ENCODE measurements at places on chromosomes 1 and 21. TPM values are rescaled to one million over a fixed set of nuclear protein-coding genes. Genes with fewer than 3 reads are reported as not detected.

Gene IL19
- not detected for total RNA-seq

Gene F11R
- 60.0 TPM for total RNA-seq

Gene GSTM5
- not detected for total RNA-seq

Gene BSND
- total RNA-seq = not detected

GRCh38 chr1:21667348-21668231, 1.6 kb downstream of the RAP1GAP start:
- no peaks in the 10 kb centered on the region for H3K36me3 ChIP-seq
- no peak for DNase-seq
- peaks cover 42% of the 10 kb centered on the region for H3K27me3 ChIP-seq

- no peaks in the 10 kb centered on the region for H3K36me3 ChIP-seq
- H3K27me3 ChIP-seq = no peaks in the 10 kb centered on the region
- no peak for DNase-seq
- H3K4me1 ChIP-seq = peaks cover 38% of the 10 kb centered on the region
Observed at GRCh38 chr1:76080552-76081079, 6.1 kb downstream of the ST6GALNAC3 start.

- no peak overlapping the region for H3K4me3 ChIP-seq
- DNase-seq = no peak
- no peaks in the 10 kb centered on the region for H3K36me3 ChIP-seq
- H3K27ac ChIP-seq = no peak overlapping the region
Observed at GRCh38 chr21:42252778-42253340, 33.9 kb downstream of the ABCG1 start.

DNA sequence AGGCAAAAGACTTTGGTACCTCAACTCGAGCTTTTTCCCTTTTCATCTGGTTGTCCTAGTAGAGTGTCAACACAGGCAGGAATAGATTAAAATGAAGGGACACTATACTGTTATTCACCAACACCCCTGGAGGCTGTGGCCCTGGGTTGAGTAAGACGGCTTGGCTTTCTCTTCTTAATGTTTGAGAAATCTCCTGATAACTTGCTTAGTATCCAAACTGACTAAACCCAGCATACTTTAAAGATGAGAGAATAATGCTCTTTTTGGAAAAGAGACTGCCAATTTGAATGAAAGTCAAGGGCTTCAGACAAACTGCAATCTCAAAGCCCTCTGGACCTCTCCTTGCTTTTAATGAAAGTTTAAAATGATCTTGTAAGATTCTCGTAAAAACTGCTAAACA, 2.6 kb upstream of the SLC30A1 start:
- no peaks in the 10 kb centered on the region for H3K27me3 ChIP-seq
- no peak overlapping the region for H3K4me3 ChIP-seq
- H3K27ac ChIP-seq = no peak overlapping the region
- no peak for DNase-seq

- no peaks in the 10 kb centered on the region for H3K36me3 ChIP-seq
- peaks cover 3% of the 10 kb centered on the region for H3K4me1 ChIP-seq
- no peaks in the 10 kb centered on the region for H3K27me3 ChIP-seq
- no peak for DNase-seq
- H3K4me3 ChIP-seq = no peak overlapping the region
Observed at GRCh38 chr1:29392486-29393450, 156.4 kb downstream of the PTPRU start.

DNA sequence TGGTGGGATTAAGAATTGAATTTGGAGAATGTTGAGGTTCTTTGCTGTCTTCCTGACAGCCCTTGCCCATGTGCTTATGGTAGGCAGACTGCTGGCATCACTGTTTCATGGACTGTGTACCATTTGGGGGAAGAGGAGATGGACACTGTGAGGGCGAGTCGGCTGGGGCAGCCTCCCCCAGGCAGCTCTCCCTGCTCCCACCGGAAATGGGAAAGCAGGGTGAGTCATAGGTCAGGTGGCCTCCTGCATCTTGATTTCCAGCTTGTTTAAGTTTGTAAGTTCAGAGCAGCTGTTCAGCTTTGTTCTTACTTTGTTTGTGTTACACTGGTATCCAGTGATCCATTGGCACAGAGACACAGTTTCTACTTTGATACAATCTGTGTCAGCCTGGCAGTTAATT, 87.2 kb upstream of the CNIH3 start:
- H3K27me3 ChIP-seq = no peaks in the 10 kb centered on the region
- DNase-seq = no peak
- H3K36me3 ChIP-seq = no peaks in the 10 kb centered on the region
- peaks cover 12% of the 10 kb centered on the region for H3K4me1 ChIP-seq
- no peak overlapping the region for H3K4me3 ChIP-seq
- H3K27ac ChIP-seq = no peak overlapping the region

DNA sequence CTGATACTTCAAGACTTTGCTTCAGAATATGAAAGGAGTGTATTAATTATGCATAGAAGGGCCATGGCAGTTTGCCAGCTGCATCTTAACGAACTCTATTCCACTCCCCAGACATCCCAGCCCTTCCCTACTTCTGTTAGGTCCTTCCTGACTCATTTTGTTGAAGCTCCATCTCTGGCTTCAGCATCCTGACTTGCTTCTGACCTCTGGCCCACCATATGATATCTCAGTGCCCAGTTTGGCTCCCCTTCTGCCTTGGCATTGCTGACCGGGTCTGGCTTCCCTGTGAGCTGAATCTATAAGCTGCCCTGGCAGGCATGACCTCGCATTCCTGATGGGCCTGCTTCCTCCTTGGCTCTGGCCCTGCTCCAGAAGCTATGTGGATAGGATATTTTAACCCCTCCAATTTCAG, 27.6 kb upstream of the ARHGAP29 start:
- H3K27me3 ChIP-seq = peaks cover 31% of the 10 kb centered on the region
- H3K27ac ChIP-seq = no peak overlapping the region
- no peaks in the 10 kb centered on the region for H3K36me3 ChIP-seq

DNA sequence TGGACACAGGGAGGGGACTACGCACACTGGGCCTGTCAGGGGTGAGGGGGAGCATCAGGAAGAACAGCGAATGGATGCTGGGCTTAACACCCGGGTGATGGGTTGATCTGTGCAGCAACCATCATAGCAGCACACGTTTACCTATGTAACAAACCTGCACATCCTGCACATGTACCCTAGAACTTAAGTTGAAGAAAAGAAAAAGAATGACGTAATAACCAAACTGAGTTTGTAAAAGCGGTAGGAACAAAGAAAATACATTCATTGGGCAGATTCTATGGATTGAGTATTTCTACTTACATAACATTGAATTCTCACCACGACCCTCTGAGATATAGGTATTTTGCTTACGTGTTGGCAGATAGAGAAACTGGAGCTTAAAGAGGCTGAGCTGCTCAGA, 468.4 kb downstream of the TTLL7 start:
- no peaks in the 10 kb centered on the region for H3K27me3 ChIP-seq
- no peak overlapping the region for H3K27ac ChIP-seq
- no peaks in the 10 kb centered on the region for H3K36me3 ChIP-seq
- no peak overlapping the region for H3K4me3 ChIP-seq

DNA sequence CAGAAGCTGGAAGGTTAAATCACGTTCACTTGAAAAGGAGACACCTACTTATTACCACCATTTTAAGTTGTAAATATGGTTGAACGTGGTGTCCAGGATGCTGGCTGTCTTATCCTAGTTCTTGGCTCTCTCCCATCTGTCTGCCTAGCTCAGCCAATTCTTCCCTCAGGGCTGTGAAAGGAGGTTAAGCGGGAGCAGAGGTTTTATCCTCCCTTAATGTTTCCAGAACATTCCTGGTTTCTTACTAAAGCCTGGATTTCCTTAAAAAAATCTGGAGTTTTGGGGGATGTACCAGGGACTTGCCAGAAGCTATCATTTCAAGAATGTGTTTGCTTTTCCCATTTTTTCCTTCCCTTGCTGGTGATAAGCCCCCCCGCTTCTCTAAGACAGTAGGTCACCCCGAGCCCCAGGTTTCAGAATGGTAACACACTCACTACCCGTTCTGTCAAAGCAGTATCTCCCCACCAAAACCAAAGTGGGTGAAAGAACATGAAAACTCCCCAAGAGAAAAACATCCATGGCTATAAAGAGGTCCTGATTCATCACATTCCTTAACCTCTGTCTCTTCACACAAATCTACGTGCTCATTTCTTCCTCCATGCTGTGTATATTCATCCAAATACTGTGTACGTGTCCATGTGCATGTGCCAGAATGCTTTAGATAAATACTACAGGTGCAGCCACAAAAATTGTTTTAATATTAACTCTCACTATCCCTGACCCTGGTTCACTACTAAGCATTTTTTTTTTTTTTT, 114.7 kb downstream of the MAP3K21 start:
- H3K36me3 ChIP-seq = no peaks in the 10 kb centered on the region
- peaks cover 6% of the 10 kb centered on the region for H3K4me1 ChIP-seq
- no peak for DNase-seq
- no peak overlapping the region for H3K27ac ChIP-seq
- H3K27me3 ChIP-seq = no peaks in the 10 kb centered on the region
